ENCODE measurements at places on chromosomes 2 and 18.
A peak's percentile ranks its signal among the peaks of the same experiment; 100 is the strongest.

DNA sequence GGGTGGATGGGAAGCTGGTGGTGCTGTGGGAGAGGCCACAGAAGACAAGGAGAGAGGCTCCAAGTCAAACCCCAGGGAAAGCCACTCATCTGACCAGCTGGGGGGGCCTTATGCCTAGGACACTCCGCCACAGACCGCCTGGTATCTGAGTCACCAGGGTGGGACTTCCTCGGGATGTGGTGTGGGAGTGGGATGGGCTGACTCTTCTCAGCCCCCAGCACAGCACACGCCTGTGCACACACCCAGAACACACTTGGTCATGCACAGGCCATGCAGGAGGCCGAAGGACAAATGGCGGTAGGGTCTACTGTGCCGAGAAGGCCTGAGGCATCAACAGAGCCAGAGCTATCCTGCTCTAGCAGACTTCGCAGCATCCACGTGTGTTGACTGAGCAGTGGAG is 136.4 kb downstream of the INHBB start:
- DNase-seq = no peak

DNA sequence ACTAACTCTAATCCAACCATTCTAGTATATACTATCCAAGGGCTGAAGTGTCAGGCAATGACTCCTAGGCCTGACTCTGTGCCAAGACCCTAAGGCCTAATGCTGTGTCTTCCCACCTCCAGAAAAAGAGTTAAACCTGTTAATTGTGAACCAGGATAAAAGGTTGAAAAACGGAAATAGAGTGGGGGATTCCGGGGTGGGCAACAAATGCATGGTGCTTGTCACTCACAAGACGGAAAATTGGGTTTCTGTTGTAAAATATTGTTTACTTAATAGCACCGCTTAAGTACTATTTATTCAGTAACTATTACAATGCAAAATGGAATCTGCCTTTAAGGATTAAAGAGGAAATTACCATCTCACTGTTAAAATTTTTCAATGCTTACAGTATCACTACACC is 3.2 kb downstream of the STK17B start:
- DNase-seq = no peak

DNA sequence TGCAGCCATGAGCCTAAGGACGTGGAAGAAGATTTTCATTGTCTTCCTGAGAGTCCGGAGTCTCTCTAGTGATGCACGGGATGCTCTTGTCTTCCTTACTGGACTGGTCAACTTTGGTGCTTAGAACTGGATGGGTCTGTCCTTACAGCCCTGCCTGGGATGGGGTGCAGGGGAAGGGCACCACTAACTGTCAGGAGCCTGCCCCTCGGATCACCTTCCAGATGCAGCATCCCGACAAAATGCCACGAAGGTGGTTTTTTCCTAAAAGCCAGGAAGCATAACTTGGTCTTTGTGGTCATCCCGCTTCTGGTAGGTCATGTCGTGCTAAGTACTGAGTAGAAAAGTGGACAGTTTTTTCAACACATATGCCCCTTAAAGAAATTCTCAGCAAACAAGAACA is 207.4 kb upstream of the TWIST2 start:
- no peak for DNase-seq

DNA sequence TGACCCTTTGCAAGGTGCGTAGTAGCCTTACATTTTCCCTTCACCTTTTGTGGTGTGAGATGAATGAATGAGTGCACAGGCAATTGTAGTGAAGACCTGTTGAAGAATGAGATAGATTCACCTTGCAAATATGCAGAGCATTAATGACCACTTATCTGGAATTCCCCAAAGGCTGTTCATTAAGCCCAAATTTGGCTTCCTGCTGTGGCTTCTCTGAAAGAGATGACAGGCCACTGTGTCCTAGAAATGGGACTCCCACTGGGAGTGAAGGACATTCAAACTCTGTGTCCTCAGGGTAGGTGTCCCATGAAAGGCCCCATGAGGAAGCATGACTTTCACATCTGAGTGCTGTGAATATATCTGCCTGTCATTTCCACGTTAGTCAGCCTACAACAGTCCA is 1821.8 kb upstream of the PIK3C3 start:
- DNase-seq = no peak

DNA sequence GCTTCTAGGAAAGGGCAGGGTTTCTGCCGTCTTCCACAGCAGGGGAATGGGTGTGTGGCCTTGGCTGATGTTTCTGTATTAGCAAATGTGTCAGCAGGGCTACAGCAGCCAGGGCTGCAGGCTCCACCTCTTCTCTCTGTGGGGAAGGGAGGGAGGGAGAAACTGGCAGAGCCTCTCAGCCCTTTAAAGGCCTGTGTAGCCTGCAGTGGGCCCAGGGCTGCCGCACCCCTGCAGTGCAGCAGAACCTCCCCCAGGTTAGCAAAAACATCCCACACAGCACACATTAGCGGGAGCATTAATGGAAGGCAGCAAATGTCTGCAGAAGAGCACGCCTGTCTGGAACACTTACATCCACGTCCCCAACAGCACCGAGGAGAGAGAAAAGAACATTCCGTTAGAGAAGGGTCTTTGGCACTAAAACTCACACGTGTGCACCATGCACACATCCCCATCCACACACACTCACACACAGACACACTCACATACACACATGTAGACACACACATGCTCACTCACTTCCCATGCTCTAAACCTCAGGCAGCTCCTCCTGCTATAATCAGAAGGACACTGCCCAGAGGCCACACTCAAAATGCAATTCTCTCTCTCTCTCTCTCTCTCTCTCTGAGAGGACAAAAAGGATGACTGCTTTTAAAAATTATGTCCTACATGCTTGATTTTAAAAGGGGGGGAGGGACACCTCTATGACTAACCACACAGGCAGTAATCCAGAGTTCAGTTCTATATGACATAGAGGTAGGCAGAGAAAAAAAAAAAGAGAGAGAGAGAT is 24.1 kb downstream of the MRPL35 start:
- DNase-seq = no peak

DNA sequence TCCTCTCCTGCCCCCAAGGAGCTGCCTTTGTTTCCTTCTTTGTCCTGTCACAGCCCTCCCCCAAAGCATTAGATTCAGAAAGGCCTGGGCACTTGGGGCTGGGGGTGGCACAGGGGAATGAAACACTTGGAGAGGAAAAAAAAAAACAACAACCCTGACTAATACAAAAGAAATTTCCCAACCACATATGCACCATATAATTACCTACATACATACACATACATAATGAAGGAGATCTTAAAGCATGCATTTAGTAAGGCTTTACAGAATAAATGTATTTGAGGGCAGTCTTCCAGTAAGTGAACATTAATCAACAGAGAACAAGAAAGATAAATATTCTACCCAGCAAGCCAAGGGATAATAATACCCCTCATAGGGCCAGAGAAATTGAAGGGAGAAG is 70.0 kb upstream of the PPP1CB start:
- DNase-seq = no peak

DNA sequence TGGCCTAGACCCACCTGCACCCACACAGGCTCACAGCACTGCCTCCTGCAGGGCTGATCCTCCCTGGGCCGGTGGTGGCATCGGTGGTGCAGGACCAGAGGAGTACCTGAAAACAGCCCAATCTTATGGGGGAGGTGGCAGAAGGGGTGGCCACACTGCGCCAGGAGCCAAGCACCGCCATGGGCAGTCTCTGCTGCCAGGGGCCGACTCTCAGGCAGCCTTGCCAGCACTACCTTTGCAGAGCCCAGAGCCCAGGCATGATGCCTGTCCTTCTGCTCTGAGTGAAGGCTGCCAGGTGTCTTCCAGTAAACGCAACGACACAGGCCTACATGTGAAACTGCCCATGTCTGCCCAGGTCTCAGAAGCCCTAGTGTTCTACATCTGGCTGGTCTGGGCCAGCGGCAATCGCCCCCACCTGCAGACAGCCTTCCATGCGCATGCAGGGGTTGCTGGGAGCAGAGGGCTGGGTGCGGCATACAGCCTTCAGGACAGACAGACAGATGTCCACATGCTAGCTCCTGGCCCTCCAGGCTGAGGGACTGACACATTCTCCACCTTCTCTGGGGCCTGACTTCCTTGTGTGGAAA is 6.8 kb downstream of the HS6ST1 start:
- peak; percentile 28 for DNase-seq

GRCh38 chr2:48264627-48265026 is 265.3 kb upstream of the STON1 start:
- DNase-seq = no peak

DNA sequence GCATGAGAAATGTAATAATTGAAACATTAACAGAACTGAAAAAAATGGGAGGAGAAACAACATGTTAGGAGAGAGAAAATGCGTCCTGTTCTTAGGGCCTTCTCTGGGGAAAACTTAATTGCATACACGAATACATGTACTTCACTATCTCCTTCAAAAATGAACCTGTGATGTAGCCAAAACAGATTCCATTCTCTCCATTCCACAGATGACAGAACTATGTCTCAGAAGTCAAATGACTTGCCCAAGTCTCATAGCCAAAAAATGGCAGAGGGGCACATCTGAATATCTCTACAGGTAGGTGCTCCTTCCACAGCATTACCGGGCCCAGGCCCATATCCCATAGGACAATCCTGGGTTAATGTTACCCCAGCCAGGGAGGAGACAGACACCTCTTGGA is 3.9 kb upstream of the DCTN1 start:
- no peak for DNase-seq

DNA sequence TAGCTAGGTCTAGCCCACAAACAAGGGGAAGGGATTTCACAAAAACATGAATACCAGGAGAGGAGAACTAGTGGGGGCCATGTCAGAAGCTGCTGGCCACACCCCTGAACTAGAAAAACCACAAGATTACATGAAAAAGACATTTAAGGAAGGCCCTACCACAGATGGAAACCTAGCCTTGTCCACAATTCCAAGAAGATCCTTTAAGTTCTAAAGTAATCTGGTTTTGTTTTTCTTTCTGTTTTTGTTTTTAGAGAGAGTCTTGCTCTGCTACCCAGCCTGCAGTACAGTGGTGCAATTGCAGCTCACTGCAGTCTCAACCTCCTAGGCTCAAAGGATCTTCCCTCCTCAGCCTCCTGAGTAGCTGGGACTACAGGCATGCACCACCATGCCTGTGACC is 34.2 kb upstream of the CAB39 start:
- no peak for DNase-seq

GRCh38 chr2:27408601-27409320 is 630 bp downstream of the PPM1G start:
- DNase-seq = no peak

DNA sequence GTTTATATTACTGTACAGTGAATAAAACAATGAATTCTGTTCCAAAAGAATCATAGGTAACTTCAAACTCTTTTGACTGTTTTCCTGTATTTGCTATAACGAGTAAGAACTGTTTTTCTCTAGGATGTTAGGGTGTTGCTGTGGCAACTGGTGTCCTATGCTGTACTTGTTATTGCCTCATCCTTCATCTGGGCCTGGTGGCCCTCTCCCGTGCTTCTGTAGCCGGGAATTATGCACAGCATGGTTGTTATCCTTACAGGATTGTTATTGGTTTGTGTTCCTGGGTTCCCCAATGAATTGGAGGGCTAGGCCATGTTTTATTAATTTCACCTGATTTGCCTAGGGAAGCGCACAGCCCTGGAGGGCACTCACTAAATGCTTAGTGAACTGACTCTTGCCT is 279.2 kb downstream of the PTPRM start:
- no peak for DNase-seq

DNA sequence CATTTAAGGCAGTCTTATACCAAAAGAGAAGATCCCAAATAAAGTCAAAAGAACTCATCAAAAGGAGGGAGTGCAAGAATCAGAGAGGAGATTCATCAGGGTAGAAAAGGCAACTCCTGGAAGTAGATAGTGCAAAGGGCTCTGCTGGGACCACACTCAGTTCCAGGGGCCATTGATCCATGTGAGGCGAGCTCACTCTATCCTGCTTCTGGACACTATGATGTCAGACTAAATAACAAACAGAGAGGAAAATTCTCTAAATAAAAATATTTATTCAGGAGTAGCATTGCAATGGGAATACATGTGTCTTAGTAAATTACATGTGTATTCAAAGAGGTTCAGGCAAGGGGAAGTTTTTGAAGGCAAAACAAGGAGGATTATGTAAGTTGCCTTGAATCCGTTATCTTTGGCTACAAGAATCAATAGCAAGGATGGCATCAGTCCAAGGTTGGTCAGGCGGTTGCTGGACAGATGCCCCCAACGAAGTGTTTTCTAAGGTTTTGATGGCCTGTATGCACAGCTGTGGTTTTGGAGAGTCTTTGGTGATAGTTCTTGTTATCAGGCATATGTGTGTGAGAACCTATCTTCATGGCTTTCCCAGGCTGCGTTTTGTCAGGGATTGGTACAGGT is 13.2 kb upstream of the SERPINB12 start:
- no peak for DNase-seq

DNA sequence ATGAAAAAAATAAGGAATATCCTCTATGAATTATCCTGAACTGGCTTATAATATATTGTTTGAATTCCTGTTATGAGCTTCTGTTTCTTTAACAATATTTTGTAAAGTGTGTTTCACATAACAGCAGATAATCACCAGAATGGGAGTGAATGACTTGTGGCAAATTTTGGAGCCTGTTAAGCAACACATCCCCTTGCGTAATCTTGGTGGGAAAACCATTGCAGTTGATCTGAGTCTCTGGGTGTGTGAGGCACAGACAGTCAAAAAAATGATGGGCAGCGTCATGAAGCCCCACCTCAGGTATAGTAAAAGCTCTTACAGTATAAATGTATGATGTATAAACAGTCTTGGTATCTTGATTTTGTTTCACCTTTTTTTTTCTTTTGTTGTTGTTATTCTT is 5.9 kb downstream of the GEN1 start:
- DNase-seq = no peak

- no peak for DNase-seq
These were observed 47.7 kb downstream of the PLCL1 start for GRCh38 chr2:197852108-197852507.

DNA sequence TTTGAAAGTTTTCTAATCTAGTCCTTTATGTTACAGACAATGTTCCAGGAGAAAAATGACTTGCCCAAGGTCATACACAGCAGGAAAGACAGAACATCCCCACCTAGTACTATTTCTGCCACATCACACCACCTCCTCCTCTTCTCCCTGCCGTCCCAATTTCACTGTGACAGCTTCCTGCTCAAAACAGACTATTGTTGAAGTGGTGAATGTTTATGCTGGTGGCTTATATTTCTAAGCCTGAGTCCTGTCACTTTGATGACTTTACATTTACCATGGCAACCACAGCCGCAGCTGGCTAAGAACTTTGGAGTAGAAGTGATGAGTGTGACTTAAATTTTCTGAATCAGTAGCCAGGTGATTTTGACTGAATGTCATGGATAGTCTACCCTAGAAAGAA is 10.0 kb downstream of the GALNT5 start:
- DNase-seq = no peak

GRCh38 chr2:160974803-160975202 is 185.4 kb upstream of the TANK start:
- no peak for DNase-seq

DNA sequence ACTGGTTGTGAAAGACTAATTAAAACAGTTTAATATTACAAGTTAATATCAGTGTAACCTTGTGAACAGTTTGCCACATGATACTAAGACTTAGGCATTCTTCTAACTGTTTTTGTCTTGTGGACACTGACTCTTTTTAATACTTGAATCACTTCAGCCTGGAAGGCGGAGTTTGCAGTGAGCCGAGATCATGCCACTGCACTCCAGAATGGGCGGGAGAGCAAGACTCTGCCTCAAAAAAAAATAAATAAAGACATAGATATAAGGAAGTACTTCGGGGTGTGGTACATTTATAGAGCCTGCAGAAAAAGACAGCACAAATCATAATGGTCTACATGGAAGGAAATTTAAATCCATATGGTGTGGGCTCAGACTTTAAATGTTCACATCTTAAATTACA is 300.4 kb upstream of the NETO1 start:
- no peak for DNase-seq

- peak; percentile 8 for DNase-seq
These were observed 14.6 kb downstream of the SNORC start for GRCh38 chr2:232884549-232885263.

- DNase-seq = peak; percentile 72
These were observed 136.9 kb upstream of the CAB39 start for GRCh38 chr2:230575642-230576324.
